ENCODE measurements at places on chromosomes 5 and 9.

DNA sequence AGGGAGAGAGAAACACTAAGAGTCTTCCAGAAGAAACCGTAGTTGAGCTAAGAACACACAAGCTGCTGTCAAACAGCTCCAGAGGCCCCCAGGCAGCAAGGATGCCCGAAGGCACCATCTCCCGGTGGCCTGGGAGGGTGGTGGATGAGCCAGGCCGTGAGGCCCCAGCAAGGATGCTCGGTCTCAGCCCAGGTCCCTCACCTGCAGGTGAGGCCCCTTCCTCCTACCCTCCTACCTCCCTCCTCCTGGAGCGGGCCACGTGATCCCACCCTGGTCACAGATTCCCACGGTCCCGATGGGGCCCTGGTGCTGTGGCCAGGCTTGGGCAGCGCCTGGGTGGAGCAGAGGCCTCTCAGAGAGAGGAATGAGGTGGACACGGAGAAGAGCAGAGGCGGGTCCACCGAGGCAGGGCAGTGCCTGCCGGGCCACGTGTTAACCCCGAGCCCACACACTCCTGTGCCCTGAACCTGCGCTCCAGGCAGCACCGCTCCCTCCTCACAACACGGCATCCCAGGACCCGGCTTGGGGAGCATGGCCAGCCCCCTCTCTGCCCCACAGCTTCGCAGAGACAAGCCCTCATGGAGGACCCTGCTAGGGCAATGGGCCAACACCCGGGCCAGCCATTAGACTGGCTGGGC lies 95.4 kb upstream of the SARDH start:
- no peaks in the 10 kb centered on the region for H3K36me3 ChIP-seq
- no peak for DNase-seq
- no peak overlapping the region for H3K27ac ChIP-seq
- H3K27me3 ChIP-seq = no peaks in the 10 kb centered on the region
- no peak overlapping the region for H3K4me3 ChIP-seq

DNA sequence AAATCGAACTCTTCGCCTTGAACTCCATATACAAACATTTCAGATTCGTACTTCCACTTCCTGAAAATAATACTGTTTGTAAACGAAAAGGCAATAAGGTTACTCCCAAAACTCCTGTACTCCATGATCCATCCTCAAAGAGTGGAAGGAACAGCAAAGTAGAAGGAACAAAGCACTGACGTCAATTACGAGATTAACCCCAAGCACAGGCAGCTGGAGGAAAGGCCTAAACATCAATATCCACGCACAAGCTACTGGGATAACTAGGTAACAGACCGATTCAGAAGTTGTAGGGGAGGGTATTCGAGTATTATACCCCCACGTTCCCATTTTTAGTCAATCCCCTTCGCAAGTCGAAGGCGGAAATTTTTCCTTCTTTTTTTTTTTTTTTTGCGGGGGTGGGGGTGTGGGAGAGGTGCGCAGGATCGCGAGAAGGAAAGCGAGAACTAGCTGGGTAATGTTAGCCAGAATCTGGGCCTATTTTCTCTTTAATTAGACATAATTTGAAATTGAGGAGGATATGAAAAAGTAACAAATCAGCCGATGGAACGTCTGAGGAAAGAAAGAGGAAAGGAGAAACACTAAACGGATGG lies 909 bp downstream of the AFF4 start:
- peak overlapping the region; percentile 94 for H3K27ac ChIP-seq
- no peak for DNase-seq
- H3K36me3 ChIP-seq = peaks cover 26% of the 10 kb centered on the region
- peaks cover 27% of the 10 kb centered on the region for H3K4me1 ChIP-seq
- no peaks in the 10 kb centered on the region for H3K27me3 ChIP-seq

GRCh38 chr9:89177944-89178829 lies at the start of gene SHC3:
TSS of gene SHC3 (minus strand) at chr9:89178818. CDS start at chr9:89178460, 358 bp downstream.
- DNase-seq = no peak
- peaks cover 69% of the 10 kb centered on the region for H3K27me3 ChIP-seq
- H3K4me1 ChIP-seq = peaks cover 16% of the 10 kb centered on the region
- H3K27ac ChIP-seq = no peak within 1 kb of the TSS
- peaks cover 3% of the 10 kb centered on the region for H3K36me3 ChIP-seq

GRCh38 chr9:135357863-135358551 lies 121.6 kb upstream of the PPP1R26 start:
- no peak overlapping the region for H3K4me3 ChIP-seq
- H3K27ac ChIP-seq = no peak overlapping the region
- H3K4me1 ChIP-seq = peaks cover 25% of the 10 kb centered on the region
- no peaks in the 10 kb centered on the region for H3K27me3 ChIP-seq
- no peaks in the 10 kb centered on the region for H3K36me3 ChIP-seq

DNA sequence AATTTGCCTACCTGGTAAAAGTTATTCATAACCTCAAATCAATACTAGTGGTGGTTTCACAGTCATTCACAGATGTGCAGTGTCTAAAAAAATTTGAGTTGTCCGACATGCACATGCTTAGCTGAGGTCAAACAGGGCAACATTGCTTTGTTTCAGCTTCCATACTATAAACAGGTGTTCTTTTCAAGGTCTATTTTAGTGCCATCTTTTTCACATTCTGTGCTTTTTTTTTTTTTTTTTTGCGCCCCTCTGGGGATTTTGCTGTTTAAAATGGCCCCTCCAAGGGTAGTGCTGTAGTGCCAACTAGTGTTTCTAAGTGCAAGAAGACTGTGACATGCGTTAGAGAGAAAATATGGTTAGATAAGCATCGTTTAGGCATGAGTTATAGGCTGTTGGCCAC lies 14.5 kb downstream of the PHAX start:
- peaks cover 32% of the 10 kb centered on the region for H3K36me3 ChIP-seq
- no peak overlapping the region for H3K27ac ChIP-seq
- no peaks in the 10 kb centered on the region for H3K27me3 ChIP-seq
- no peak for DNase-seq

Measured in activated CD4-positive, alpha-beta memory T cell treated with anti-CD3 and anti-CD28 coated beads, Interleukin-2, amount 10 ng/mL, durations not matched to agents 7 days and 5 days (primary cell).